CD4-positive, alpha-beta T cell (primary cell): ENCODE measurements at places on chromosomes 3 and 15. TPM values are rescaled to one million over a fixed set of nuclear protein-coding genes. Genes with fewer than 3 reads are reported as not detected.

- H3K27ac ChIP-seq: no peak overlapping the region
- H3K4me3 ChIP-seq: no peak overlapping the region
- no peak for DNase-seq
- H3K4me1 ChIP-seq: no peaks in the 10 kb centered on the region
These were observed 40.3 kb upstream of the PTPRG start for GRCh38 chr3:61520966-61521628.

GRCh38 chr3:82796765-82797164, 1035.3 kb upstream of the GBE1 start:
- DNase-seq: no peak
- H3K4me1 ChIP-seq: no peaks in the 10 kb centered on the region
- H3K36me3 ChIP-seq: no peaks in the 10 kb centered on the region
- no peak overlapping the region for H3K27ac ChIP-seq
- H3K27me3 ChIP-seq: no peaks in the 10 kb centered on the region

- no peak overlapping the region for H3K27ac ChIP-seq
- no peaks in the 10 kb centered on the region for H3K36me3 ChIP-seq
- DNase-seq: no peak
- H3K4me1 ChIP-seq: no peaks in the 10 kb centered on the region
- no peaks in the 10 kb centered on the region for H3K27me3 ChIP-seq
These were observed 18.5 kb upstream of the CSTA start for GRCh38 chr3:122306622-122306953.

DNA sequence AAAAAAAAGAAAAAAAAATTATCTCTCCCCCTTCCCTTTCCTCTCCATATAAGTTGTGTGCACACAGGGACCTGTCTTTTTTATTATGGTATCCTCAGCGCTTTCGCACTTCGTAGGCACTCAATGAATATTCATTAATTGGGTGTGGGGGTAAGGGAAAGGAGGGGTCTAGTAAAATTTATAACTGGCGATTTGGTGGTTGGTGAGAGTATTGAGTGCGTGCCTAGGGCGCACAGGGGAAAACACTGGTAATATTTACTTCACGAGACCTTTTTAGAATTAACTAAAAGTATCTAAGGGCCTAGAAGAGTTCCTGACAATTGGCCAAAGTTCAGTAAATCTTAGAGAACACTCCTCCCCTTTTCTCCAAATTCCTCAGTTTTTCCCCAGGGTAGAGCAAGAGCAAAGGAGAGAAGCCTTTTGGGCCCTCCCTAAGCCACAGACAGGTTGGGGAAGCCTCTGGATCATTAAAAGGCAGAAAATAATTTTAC, 25.7 kb downstream of the TYRO3 start:
- H3K27me3 ChIP-seq: peaks cover 22% of the 10 kb centered on the region
- no peak for DNase-seq
- H3K4me3 ChIP-seq: no peak overlapping the region
- H3K4me1 ChIP-seq: peaks cover 9% of the 10 kb centered on the region
- H3K36me3 ChIP-seq: no peaks in the 10 kb centered on the region
- H3K27ac ChIP-seq: no peak overlapping the region

DNA sequence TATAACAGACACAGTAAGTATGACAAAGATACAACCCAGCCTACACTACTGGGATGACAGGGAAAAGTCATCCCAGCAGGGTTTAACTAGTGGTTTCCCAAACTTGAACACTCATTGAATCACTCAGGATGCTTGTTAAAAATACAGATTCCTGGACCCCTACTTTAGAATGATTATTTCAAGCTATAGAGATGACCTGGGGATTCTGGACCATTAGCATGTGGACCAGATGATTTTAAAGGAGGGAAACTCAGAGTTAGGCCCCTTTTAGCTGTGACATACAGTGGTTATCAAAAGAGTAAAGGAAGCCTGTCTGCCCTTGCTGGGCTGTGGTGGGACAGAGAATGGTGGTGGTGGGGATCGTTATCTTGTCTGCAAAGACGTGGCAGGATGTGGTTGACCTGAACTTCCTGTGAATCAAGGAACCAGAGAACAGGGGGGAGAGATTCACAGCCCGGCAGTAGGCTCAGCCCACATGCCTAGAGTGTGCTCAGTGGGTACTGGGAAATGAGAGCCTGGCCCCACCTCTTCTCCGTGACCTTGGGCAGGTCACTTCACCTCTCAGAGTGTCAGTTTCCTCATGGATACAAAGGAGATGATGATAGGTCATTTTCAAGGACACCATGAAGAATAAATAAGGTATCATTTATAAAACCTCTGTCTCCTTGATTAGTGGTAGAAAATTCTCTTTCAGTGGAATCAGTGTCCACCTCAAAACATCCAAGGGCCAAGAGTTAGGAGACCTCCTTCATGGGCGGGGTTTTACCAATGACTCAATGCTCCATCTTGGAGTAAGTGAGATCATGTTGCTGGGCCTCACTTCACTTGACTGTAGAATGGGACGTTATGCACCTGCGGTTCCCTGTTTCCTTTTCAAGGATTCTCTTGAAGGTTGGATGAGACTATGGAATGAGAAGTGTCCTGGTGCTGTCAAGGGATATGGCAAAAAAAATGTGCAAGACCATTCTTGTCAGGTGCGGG, 306.5 kb downstream of the RPLP1 start:
- no peaks in the 10 kb centered on the region for H3K27me3 ChIP-seq
- H3K36me3 ChIP-seq: no peaks in the 10 kb centered on the region
- H3K4me3 ChIP-seq: no peak overlapping the region
- peaks cover 83% of the 10 kb centered on the region for H3K4me1 ChIP-seq

Gene SLC9C1
- total RNA-seq: not detected

Gene SLC51A
- not detected for total RNA-seq

Gene NCBP2
- total RNA-seq: 44.6 TPM

Gene B2M
- total RNA-seq: 4,503 TPM

Gene IL17RD
- not detected for total RNA-seq
